ENCODE measurements at places on chromosomes 11 and 22. TPM values are rescaled to one million over a fixed set of nuclear protein-coding genes. Genes with fewer than 3 reads are reported as not detected.

GRCh38 chr11:69297787-69298266, 3.9 kb downstream of the MYEOV start:
- DNase-seq: peak; percentile 60

The OR52I1 gene
- not detected for total RNA-seq

The STK33 gene
- total RNA-seq: 2.1 TPM

- no peak for DNase-seq
Observed at GRCh38 chr22:35873426-35873825, 155.2 kb downstream of the RBFOX2 start.

DNA sequence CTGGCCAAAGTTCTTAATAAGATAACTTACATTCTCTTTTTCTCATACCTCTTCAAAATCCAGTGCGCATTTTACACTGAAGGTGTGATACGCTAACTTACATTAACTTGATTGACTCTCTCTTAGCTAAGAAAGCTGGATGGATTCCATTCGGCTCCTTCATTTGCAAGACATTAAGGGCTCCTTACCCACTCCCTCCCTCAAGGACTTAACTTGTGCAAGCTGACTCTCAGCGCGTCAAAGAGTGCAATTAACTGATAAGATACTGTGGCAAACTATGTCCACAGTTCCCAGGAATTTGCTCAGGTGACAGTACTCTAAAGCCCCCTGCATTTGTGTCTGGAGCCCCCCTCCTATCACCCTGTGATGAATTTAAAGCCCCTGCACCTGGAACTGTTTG, 6.4 kb upstream of the RFPL1 start:
- no peak for DNase-seq

- DNase-seq: no peak
Observed at GRCh38 chr22:45980761-45981160, 3.8 kb upstream of the WNT7B start.

The CHST1 gene
- total RNA-seq: not detected

The ANGPTL5 gene
- not detected for total RNA-seq

- DNase-seq: no peak
Observed at GRCh38 chr11:75563978-75564552, 2.0 kb downstream of the SERPINH1 start.
